Left ventricle myocardium superior (tissue), 1 donor: ENCODE measurements at places on chromosomes 16 and 17. TPM values are rescaled to one million over a fixed set of nuclear protein-coding genes. Genes with fewer than 3 reads are reported as not detected.

Gene PPM1E
- 3.2 TPM for total RNA-seq

Gene NPIPA7
- total RNA-seq, result 2.9 TPM

Gene HS3ST3B1
- 1.7 TPM for total RNA-seq

Gene KCNH6
- not detected for total RNA-seq

Gene RCVRN
- 0.12 TPM for total RNA-seq

Gene NUDT7
- total RNA-seq, result 41.2 TPM

Gene PRSS33
- not detected for total RNA-seq

Gene SLC5A11
- not detected for total RNA-seq

Gene MARCHF10
- not detected for total RNA-seq

Gene KRT12
- not detected for total RNA-seq

Gene CCDC92B
- total RNA-seq, result 0.12 TPM

Gene QRICH2
- 2.7 TPM for total RNA-seq

Gene WNK4
- total RNA-seq, result not detected

Gene CD300LB
- total RNA-seq, result 0.25 TPM

Gene NPIPA2
- total RNA-seq, result 3.4 TPM

Gene MAPK8IP3
- 80.3 TPM for total RNA-seq

Gene RAB11FIP4
- 15.8 TPM for total RNA-seq

Gene GTF3C1
- total RNA-seq, result 56.4 TPM

Gene HSPB9
- 0.12 TPM for total RNA-seq

Gene CYGB
- total RNA-seq, result 28.0 TPM

Gene LRRC75A
- 0.47 TPM for total RNA-seq
